ENCODE measurements at places on chromosomes 2 and 18.
A peak's percentile ranks its signal among the peaks of the same experiment; 100 is the strongest.

GRCh38 chr2:88721268-88721667 lies 29.8 kb downstream of the RPIA start:
- DNase-seq, result no peak

DNA sequence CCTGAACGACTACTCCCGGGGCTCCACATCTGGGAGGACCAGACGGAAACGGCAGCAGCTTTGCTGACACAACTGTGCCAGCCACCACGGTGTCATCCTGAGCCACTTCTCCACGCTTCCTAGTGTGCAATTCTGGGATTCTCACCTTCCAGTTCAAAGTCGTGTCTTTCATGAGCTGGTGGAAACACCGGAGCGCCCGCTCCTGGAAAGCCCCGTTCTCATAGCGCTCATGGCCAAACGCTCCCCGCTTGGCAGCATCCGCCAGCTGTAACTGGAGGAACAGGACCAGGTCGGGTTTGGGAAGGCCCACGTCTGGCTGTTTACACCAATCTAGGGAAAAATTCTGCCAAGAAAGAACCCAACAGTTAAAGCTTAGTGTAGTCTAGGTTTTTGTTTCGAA lies 8.3 kb downstream of the DTYMK start:
- no peak for DNase-seq

DNA sequence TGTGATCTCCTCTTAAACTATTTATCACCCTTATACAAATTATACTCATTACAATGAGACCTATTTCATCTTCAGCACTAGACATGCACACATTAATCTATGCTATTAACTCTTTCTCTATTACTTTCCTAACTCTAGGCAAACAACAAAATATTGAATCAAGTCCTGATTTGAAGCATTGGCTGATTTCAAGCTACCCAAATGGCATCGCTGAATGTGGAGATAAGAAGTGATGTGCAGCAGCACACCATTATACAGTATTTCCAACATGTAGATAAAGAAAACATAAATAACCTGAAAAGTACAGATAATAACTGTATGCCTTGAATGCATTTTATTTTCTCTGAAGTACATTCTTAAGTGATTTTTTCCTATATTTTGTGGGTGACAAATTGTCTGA lies 268.6 kb upstream of the GULP1 start:
- no peak for DNase-seq

DNA sequence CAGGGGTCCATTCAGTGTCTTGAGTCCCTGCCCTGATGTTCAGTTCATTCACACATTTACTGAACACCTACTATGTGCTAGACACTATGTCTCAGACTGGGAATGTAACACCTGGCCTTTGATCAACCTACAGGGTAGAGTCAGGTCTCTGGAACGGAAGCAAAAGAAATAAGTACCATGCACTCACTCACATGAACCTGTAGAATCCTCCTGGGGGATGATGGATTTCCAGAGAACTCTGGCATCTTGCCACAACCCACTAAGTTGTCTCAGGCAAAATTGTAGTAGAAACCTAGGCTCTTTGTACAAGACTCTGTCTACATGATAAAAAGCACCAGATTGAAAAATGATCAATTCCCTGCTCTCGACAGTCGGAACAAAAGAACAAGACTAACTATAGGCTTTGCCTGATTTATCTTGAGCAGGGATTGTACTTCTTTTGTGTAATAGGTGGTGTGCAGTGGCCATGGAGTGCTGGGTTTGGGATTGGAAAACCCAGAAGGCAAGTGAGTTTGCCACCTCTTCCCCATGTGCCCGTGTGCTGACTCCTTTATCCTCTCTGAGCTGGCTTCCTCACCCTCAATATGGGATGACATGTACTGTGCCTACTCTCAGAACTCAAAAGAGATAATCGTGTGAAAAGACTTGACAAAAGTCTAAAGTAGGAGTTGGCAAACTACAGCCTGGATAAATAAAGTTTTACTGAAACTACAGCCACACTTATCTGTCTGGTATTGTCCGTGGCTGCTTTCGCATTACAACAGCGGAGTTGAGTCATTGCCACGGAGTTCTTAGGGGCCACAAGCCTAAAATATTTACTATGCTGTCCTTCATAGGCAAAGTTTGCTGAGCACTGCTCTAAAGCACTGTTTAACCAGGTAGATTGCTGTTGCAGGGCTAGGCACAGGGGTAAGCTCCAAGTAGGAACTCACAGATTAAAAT lies 4.4 kb downstream of the CAPN14 start:
- peak; percentile 6 for DNase-seq

DNA sequence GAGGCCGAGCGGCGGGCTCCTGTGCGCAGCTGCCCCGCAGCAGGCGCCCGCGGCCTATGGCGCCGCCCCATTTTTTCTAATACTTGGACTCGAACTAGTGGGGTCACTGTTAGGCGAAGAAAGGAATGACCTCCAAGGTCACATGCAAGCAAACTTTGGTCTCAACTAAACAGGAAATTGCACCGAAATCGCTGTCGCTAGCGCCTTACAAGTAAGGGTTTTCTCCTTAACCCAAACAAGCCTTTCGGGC lies 339 bp downstream of the ACAA2 start:
- peak; percentile 51 for DNase-seq

GRCh38 chr2:121501031-121501430 lies 29.6 kb upstream of the RNU4ATAC start:
- no peak for DNase-seq

- peak; percentile 77 for DNase-seq
Measured at GRCh38 chr2:20326163-20326780, 24.4 kb downstream of the PUM2 start.

GRCh38 chr18:23377669-23378301 lies 75.3 kb upstream of the RIOK3 start:
- DNase-seq, result no peak

DNA sequence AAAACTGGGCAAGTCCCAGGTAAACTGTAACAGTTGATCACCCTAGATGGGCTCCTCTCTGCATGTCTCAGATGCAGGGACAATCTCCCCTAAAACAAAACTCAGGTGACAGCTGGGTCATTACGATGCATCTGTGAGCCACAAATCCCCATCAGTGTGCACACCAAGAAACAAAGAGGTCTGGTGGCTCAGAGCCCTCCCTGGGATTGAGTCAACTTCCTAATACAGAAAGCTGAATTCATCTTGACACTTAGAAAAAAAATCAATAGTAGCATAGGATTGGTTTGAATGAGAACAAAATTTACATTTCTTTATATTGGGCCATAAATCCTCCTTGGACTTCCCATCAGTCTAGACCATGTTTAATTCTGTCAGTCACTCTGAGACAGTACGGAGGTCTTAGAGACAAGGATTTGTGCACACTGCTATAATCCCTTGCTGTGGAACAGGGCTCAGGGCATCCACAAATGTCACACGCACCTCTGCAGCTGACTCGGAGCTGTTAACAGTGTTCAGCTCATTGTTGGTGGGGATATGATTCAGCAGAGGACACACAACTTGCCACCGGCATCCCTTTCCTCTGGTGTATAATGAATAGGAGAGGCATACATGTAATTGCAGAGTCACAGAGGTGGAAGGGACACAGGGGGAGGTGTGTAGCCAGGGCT lies 44.5 kb upstream of the DAPL1 start:
- DNase-seq, result peak; percentile 84

Data from NCI-H82 (cell line).